Stimulated activated CD4-positive, alpha-beta T cell treated with anti-CD3 and anti-CD28 coated beads, Interleukin-1b, Interleukin-23, amount 100 ng/mL, for 48 hours (primary cell): ENCODE measurements at places on chromosomes 7 and 10.

DNA sequence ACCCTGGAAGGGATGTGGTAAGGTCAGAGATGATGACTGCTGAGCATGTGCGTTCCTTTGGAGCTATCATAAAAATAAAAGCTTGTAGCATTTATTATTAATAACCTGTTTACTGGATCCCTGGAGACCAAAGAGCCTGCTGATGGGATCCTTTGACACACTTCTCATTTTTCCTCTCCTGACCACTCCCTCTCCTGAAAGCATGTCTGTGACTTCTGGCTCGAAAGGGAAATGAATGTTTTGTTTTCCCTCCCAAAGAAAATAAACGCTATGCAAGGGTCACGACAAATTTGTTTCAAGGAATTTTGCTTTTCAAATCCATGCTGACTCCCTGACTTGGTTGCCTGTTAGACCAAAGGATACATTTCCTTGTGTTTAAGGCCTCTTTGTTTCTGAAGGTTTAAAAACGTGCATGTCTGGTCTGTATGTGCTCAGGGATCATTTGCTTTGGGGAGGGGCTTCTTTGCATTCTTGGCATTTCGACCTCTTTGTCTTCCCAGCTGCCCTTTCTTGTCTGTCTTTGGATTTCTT, 185.1 kb upstream of the AGK start:
- no peak for DNase-seq

DNA sequence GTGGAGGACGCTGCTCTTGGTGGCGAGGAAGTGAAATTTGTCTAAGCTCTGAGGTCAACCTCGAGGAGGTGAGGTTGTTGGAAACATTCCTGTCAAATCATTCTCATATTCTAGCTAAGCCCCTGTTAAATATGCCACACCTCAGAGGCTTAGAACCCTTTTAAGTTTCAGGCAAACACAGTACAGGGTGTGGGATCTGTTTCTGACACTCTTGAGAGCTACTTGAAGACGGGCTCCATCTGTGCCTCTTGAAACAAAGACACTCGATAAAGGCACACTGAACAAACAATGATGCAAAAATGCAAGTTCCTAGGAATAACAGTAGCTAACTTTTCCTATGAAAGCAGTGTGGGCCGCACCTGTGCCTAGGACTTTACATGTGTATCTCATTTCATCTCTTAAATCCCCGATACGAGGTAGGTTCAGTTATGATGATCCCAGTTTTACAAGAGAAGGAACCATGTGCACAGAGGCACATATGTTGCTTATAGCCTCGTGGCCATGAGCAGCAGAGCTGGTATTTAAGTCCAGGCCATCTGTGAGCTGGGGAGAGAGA, 299.2 kb downstream of the CCDC3 start:
- no peak for DNase-seq

- DNase-seq, result no peak
These were observed 103.9 kb downstream of the CFAP58 start for GRCh38 chr10:104457543-104457828.

- no peak for DNase-seq
These were observed 48.3 kb downstream of the EBF3 start for GRCh38 chr10:129915526-129916378.
